ENCODE measurements at places on chromosomes 13 and 19.

GRCh38 chr13:32582991-32583390, 3.3 kb upstream of the PDS5B start:
- no peak for DNase-seq

GRCh38 chr19:47752440-47753211, 7.3 kb downstream of the NOP53 start:
- no peak for DNase-seq

DNA sequence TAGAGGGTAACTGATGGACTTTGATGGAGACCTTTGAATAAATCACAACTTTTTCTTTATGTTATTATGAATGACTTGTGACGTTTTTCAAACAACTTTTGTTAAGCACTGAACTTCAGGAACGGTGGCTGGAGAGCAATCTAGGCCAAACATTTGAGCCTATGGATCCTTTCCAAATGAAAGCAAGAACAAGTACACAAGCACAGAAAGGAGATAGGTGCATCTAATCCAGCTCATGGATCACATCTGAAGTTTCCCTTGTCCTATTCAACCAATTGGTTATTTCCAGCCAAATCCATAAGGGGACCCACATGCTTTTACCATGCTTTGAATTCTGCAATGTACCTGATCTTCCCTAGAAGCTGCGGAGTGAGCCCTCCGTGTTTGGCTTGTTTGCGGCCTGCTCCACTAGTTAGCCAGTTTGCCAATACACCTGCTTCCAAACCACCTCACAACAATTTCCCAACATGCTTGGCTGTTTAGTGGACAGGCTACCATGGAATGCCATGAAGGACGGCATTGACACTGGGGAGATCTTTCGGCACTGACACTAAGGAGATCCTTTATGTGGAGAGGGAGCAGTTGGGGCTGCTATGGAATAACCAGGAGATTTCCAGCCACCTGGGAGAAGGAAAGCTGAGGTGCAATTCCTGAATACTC, 315.9 kb downstream of the DNAJC15 start:
- DNase-seq, result no peak

GRCh38 chr19:15038294-15038693, 11.0 kb upstream of the CASP14 start:
- DNase-seq, result no peak

DNA sequence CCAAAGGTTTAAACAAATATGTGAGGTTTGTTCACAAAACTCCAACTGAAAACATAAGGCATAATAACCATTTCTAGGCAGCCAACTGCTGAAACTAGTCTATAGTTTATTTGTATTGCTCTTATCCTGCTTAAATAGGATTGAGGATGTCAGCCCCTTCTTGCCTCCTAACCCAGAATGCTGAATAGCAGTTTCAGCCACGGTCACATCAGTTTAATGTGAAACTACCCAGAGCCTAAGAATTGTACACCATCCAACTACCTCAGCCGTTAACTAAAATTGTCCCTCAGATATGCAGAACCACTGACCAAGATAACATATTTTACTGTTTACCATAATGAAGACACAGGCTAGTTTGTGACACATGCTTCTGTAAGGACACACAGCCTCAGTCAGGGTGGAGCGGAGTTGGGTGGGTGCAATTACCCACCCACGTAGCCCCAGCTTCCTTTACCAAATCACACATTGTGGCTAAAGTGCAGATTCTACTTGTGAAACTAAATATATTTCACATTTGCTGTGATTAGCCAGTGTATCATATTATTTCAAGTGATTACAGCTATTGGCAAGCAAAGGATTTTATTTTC, 259.9 kb downstream of the EFNB2 start:
- no peak for DNase-seq

GRCh38 chr13:42075517-42075916, 27.1 kb downstream of the DGKH start:
- no peak for DNase-seq

GRCh38 chr19:31517224-31518180, 168.3 kb upstream of the TSHZ3 start:
- DNase-seq, result no peak

DNA sequence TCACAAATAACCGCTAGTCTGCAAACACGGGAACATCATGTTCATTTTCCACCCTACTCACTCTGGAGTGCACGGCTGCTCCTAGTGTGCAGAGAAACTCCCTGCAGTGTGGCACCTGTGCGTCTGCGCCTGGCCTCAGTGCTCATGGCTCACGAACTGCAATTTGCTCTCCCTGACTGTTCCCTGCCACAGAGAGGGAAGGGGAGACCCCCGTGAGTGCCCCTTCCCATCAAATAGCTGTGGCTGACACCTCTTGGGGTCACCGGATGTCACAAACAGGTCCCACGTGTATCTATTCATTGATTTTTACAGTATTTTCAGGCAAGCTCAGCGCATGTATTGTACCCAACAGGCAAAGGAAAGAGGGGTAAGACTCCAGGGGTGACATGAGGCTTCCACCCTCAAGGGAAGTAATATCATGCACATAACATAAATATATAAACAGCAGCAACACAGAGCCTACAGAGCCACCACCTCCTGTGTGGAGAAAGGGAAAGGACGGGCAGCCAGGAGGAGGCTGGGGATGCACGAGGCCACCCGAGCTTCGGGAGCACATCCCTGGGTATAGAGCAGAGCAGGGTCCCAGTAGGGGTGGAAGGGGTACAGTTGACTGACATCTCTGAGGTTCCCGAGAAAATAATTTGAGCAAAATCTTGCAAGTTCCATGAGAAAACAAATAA, 140.3 kb upstream of the SOX1 start:
- no peak for DNase-seq

DNA sequence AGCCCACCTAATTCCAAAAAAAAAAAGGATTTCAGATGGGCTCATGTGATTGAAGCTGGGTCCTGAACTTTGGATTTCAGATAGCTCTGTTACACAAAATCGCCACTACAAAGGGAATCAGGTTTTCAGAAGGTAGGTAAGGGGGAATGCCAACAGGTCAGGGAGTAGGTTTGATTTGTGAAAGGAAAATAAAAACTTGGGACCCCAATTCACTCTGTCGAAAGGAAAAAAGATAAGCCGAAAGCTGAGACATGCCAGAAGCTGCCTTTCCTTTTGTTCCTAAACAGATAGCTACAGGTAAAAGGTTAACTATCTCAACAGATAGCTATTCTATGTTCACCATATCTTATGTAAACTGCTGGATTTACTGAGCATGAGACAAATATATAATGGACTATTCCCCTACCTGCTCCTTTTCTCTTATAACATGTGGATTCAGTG, 4.0 kb downstream of the KRTDAP start:
- no peak for DNase-seq

DNA sequence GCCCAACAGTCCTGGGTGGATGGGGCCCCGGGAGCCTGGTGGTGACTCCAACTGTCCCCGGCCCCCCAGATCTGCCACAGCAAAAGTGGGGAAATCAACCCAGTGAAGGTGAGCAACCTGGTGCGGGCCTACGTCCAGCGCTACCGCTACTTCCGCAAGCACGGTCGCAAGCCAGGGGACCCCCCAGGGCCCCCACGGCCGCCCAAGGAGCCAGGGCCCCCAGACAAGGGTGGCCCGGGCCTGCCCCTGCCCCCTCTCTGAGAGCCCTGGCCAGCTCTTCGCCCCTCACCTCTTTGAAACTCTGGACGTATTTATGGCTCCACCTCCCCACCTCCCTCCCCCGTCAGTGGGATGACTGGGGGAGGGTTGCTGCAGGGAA, 7.5 kb downstream of the IRF3 start:
- DNase-seq, result no peak

DNA sequence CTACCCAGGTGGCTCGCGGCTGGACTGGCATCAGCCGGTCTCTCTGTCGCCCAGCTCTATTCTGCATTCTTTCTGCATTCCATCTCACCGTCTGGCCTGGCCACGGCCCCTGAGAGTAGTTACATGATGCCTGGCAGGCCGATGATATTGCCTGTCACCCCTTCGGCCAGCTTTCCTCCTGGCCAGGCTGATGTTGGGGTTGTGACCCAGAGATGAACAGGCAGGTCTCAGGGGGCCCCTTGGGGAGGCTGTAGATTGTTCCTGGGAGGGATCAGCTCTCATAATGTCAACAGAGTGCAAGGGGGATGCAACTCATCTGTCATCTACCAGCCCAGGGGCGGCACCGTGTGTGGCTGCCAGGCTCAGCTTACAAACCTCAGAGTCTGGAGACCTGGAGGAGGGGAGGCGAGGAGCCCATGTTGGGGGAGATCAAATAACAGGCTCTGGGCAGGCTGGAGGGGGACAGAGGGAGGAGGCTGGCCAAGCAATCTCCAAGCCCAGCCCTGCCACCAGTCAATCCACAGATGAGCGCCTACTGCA, 13.6 kb upstream of the FBXO17 start:
- no peak for DNase-seq

GRCh38 chr19:15508035-15508710, at the start of gene CYP4F22:
CYP4F22 (plus strand) TSS chr19:15508525; CDS start chr19:15525337, 16,812 bp downstream.
- DNase-seq, result no peak

DNA sequence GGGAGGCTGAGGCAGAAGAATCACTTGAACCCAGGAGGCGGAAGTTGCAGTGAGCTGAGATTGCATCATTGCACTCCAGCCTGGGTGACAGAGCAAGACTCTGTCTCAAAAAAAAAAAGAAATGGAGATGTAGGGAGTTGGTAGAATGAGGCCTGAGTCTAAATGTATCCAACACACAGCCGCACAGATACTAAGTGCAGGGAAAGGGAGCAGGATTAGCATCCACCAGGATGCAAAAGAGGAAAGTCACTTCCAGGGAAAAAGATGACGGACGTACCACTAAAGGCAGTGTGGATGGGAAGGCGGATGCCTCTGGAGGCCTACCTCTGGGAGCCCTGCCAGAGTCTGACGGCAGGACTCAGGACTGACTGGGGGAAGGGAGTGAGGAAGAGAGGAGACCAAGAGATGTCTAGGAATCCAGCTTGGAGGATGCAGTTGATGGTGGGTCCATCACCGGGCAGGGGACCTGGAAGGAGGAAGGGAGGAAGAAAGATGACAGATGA, 6.8 kb downstream of the FAM98C start:
- DNase-seq, result peak; percentile 49

- no peak for DNase-seq
These were observed 439.5 kb downstream of the EFNB2 start for GRCh38 chr13:106095919-106096318.

GRCh38 chr13:27339299-27339698, 68.7 kb downstream of the RASL11A start:
- no peak for DNase-seq

DNA sequence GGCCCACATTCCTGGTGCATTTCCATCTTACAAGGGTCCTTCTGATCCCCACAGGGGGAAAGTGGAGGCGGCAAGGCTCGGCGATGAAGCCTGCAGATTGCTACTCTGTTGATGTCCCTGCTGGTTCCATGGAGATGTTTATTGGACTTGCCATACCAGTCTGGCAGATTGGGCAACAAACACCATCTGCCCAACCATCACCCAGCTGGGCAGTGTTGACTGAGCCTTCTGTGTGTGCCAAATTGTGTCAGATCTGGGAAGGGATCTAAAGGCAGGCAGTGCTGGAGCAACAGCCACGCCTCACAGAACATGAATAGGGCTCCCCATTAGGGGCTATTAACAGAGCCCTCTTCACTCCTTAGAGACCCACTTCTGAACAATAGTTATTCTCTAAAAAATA, 35.0 kb downstream of the FLT1 start:
- DNase-seq, result no peak
